T-helper 22 cell (primary cell): ENCODE measurements at places on chromosomes 7 and 10.

GRCh38 chr10:65555192-65555591 lies 1370.6 kb upstream of the LRRTM3 start:
- no peak for DNase-seq

DNA sequence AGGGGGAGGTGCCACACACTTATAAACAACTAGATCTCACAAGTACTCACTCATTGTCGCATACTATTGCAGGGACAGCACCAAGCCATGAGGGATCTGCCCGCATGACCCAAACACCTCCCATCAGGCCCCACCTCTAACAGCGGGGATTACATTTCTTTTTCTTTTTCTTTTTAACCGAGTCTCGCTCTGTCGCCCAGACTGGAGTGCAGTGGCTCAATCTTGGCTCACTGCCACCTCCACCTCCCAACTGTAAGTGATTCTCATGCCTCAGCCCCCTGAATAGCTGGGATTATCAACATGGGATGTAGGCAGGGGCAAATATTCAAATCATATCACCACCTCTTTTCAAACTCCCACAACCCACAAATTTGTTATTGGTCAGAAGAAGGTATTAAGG lies 76.7 kb downstream of the SKAP2 start:
- DNase-seq = no peak

DNA sequence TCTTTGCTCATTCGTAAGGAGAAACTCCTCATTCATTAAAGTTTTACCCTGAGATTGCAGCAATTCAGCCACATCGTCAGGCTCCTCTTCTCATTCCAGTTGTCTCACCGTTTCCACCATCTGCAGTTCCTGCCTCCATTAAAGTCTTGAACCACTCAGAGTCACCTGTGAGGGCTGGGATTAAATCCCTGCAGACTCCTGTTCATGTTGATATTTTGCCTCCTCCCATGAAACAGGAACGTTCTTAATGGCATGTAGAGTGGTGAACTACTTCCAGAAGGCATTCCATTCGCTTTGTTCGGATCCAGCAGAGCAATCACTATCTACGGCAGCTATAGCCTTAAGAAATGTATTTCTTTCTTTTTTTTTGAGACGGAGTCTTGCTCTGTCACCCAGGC lies 96.5 kb upstream of the FAM20C start:
- DNase-seq = no peak

DNA sequence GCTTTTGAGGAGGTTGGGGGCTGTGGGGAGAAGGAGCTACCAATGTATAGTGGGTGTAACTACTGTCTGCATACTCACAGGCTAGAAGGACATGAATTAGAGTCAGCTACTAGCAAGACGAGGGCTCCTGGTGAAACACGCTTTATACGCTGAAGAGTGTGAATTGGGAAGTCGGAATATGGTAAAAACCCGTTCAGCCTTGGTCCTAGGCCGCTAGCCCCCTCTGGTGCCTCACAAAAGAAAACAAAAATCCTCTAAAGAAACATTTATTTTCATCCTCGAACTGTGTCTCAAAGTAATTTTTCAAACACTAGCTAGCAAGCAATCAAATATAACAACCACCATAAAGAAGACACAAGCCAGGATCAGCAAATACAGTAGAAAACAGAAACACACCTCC lies 338.1 kb upstream of the SEMA3C start:
- no peak for DNase-seq

DNA sequence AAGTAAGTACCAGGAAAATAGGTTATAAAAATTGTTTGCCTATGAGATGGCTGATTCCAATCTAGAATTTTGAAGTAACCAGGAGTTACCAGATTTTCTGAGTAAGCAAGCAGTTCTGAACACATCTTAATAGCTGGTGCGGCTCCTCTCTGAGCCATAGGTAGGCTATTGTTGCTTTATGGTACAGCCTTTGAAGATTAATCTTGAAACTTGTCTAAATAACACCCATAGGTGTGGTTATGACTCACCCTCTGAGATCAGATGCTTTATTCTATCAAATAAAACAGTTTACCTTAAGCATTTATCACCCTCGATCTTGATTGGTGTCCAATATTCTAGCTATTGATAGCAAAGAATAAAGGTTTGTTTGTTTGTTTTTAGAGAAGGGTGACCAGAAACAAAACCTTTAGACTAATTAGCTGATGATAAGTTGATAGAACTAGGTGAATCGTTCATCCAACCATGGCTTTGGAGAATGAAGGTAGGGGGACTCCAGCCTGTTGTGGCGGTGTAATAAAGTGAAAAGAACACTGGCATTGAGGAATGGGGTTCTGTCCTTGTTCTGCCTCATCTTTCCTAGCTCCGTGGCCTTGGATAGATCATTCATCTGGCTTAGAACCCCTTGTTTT lies 72.2 kb downstream of the VTI1A start:
- DNase-seq = no peak

- DNase-seq = no peak
Measured at GRCh38 chr7:30988351-30989005, 24.7 kb downstream of the GHRHR start.

DNA sequence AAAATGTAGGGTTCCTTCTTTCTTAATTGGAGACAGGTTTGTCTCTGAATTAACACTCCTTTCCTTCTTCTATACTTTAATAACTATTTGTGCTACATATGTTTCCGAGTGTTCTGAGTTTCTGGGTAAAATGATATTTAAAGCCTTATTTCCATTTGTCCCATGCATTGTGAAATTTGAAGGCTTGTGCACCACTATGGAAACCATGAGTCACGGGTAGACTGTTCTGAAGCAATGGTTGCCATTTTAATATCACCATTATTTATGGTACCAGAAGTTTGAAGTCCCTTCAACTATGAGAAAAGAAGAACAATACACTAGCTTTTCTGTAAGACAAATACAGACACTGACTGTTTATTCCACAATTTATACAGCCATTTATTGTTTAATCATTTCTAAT lies 44.7 kb upstream of the ZEB1 start:
- DNase-seq = no peak

DNA sequence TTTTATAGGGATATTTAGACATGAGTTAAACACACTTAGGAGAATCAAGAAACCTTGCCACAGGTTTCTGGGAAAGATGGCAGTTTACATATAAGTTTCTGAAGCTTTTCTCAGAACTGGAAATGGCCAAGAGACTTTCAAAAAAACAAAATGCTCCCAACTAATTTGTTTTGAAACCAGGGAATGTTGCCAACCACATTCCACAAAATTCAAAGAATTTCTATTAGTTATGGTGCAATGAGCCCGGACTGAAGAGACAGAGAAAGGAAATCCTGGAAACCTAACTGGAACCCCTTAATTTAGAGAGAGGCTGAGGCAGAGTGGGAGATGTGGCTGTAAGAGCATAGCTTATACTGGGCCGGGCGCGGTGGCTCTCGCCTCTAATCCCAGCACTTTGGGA lies 128.5 kb downstream of the PTEN start:
- no peak for DNase-seq

DNA sequence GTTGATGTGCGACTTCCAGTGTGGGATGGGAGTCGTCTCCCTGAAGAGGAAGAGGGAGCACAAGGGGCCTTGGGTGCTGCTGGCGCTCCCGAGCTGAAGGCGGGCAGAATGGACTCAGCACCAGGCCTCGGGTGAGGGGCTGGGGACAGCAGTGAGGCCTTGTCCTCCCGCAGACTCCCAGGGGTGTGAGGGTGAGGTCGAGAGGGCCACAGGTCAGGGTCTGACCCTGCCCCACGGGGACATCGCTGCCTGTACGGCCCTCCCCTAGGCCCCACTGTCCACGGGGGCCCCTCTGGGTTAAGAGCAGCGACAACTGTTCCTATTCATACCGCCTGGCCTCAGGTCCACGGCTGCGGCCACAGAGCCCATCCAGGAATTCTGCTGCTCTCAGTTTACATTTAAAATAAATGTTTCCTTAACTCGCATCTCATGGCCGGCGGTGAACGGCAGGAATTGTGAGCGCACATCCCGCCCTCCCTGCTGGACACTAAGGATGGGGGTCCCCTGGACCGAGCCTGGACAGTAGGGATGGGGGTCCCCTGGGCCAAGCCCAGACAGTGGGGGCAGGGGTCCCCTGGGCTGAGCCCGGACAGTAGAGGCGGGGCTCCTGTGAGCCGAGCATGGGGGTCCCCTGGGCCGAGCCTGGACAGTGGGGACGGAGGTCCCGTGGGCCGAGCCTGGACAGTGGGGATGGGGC lies 61.7 kb downstream of the PDGFA start:
- DNase-seq = no peak

DNA sequence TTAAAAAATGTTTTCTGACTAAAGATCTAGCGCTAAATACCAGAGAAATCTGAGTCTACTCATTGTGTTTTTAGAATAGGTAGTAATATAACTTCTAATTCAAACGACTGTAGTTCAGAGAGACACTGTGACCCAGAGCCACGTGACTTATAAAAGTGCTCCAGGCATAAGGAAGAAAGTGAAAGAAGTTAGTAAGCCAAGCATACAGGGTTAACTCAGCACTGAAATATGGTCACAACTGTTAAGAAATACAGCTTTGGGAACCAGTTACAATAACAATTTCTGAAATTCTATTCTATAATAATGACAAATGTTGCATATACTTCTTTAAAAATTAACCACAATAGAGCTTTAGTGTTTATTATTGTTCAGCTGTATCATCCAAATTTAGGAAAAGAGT lies 119.1 kb downstream of the TFEC start:
- no peak for DNase-seq

DNA sequence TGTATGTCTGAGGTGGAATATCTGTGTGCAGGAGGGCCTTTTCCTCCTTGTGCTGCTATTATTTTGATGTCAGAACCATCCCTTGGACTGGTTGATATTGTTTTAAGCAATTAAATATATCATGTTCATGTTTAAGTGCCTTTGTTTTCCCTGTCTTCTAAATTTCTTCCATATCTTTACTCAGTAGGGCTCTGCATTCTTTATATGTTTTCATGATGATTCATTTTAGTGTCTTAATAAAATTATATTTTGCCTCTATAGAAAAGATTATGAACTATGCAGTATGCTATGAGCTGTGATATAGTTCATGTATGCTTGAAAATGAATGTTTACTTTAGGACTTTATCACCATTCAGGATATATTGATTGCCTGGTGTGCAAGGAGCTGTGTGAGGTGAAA lies 34.8 kb downstream of the AHR start:
- no peak for DNase-seq

DNA sequence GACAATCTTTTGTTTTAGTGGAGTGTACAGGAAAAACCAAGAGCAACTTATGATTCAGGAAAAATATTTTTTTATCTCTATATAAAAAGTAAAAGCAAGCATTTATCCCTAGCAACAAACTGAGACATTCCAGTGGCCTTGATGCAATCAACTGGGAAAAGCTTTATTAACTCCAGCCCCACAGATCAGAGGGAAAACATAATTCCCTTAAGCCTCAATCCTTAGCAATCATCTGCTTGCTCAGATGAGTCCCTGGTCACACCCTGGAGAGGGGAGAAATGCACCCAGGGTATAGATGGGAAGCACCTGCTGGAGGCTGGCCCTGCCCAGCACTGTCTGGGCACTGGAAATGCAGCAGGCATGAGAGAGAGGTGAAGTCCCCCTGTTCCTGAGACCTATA lies 636.6 kb downstream of the TNS3 start:
- DNase-seq = no peak

GRCh38 chr7:4277936-4278335 lies 404.2 kb upstream of the FOXK1 start:
- DNase-seq = no peak

GRCh38 chr7:30136117-30136731 lies 1.4 kb downstream of the MTURN start:
- DNase-seq = no peak

DNA sequence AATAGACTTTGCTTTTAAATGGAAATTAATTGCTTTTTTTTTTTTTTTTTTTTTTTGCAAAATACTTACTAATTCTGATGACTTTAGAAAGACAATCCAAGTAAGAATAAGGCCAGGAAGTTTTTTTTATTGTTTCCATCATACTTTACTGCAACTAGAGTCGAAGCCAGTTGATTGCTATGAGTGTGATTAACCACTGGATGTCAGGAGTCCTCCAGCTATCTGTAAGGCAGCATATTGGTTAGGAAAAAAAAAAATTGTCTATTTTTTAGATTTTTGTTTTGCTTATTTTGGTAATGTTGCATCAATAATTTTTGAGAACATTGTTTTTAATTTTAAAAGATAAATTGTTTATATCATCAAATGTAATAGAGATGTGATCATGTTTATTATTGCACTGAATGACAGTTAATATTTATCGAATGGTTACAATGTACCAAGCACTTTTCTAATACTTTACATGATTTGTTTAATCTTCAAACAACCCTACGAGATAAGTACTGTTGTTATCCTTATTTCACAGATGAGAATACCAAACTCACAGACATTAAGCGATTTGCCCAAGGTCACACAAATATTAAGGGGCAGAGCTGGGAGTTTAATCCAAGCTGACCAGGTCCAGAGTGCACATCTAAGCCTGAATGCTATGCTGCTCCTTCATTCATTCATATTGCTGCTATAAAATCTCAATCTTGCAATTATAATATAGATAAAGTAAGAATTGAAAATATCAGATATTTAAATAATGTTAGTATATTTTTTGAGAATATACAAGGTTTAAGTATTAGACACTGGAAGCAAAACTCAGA lies 19.9 kb upstream of the LMOD2 start:
- no peak for DNase-seq

- no peak for DNase-seq
Measured at GRCh38 chr7:116697761-116698160, 25.8 kb downstream of the MET start.

- DNase-seq = no peak
Measured at GRCh38 chr10:1712314-1712713, 25.0 kb downstream of the ADARB2 start.

DNA sequence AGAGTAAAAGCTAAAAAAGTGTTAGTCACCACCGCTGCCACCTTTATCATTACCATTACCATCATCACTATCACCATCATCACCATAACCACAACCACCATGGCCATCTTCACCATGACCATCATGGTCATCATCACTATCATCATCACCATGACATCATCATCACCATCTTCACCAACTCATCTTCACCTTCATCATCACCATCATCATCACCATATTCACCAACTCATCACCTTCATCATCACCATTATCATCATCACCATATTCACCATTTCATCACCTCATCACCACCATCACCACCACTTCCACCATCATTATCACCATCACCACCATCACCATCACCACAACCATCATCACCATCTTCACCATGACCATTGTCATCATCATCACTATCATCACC lies 46.5 kb upstream of the PDGFA start:
- no peak for DNase-seq

- no peak for DNase-seq
Measured at GRCh38 chr10:59002011-59002410, 174.4 kb upstream of the PHYHIPL start.

DNA sequence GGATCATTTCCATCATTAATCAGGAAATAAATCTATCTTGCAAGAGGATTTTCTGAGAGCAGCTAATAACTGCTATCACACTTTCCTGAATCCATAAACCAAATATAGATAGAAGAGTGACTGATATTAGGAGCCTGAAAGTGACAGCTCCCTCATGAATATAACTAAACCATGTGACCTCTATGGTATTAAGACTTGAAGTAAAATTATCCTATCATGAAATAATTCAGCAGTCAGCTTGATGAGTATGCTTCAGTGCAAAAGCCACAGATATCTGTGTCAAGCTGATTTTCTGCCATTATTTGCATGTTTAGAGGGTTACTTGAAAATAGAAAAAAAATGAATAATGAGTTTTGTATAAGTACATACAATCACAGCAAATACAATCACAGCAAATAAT lies 80.1 kb upstream of the PPP1R3A start:
- no peak for DNase-seq

GRCh38 chr10:132145002-132145401 lies 41.7 kb upstream of the DPYSL4 start:
- DNase-seq = no peak

GRCh38 chr10:73997461-73997786 lies 492 bp upstream of the VCL start:
- DNase-seq = no peak
